AG20443 (cell line): ENCODE measurements at places on chromosomes 12 and 14.
A peak's percentile ranks its signal among the peaks of the same experiment; 100 is the strongest.

- DNase-seq = peak; percentile 77
Measured at GRCh38 chr12:15757553-15758255, 31.5 kb downstream of the EPS8 start.

DNA sequence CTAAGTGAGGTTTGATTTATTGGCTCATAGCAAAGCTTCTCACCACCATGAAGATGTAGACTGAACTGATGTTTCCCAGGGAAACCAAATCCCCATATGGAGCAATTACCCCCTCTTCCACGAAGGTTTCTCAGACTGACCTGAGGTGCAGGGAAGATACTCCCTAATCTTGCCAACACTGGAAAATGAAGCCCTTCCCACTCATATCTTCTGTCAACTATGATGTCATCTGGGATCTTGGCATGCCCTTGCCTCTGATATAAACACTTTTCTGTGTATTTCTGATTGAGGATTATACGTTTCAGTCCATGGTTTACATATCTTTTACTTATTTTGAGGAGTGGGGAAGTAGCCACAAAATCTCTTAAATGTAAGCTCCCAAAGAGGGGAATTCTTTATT, 14.1 kb upstream of the CISTR start:
- DNase-seq = no peak

DNA sequence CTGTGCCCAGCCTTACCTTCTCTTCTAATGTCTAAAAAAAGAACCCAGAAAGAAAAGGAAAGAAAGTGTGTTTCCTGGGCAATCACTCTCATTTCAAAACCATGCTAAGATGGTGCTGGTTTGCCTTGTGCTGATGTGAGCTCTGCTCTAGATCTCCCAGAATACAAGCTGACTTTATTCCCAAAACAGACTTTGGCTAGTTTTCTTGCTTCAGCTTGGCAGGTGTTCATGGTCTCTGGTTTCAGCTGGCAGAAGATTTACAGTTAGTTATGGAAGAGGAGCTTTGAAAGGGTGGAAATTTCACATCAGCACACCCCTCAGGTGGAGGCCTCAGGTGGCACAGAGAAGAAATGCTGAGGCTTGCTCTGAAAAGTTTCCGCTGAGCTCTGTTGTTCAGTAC, 34.4 kb downstream of the PPP1R36 start:
- DNase-seq = no peak

- DNase-seq = no peak
Measured at GRCh38 chr12:110247340-110248095, 33.5 kb upstream of the ATP2A2 start.

DNA sequence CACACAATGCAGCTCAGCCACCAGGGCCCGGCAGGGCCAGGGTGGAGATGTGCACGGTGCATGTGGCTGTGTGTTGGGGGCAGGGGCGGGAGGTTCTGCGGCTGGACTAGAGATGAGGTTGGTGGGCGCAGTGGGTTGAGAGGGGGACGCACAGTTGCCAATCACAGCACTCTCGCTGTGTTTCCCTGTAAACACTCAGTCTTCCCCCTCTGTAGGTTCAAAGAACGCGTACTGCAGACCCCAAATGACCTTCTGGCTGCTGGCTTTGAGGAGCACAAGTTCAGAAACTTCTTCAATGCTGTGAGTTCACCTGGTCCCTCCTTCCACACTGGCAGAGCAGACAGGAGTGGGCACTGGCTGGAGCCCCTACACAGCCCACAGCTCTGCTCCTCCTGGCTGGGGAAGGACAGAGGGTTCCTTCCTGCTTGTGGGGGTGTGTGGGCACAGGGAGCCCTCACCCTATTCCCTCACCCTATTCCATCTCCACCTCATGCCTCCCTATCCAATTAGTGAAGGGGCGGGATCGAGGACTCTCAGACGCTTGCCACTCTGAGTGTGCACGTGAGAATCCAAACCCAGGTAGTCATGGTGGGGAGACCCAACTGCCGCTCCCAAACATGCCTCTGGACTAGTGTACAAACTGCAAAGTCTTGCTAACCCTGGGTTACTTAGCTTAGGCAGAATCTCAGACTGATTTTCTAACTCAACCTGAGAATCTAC, 17.8 kb downstream of the OTUB2 start:
- DNase-seq = no peak

GRCh38 chr12:3684449-3685051, 68.4 kb downstream of the CRACR2A start:
- no peak for DNase-seq

DNA sequence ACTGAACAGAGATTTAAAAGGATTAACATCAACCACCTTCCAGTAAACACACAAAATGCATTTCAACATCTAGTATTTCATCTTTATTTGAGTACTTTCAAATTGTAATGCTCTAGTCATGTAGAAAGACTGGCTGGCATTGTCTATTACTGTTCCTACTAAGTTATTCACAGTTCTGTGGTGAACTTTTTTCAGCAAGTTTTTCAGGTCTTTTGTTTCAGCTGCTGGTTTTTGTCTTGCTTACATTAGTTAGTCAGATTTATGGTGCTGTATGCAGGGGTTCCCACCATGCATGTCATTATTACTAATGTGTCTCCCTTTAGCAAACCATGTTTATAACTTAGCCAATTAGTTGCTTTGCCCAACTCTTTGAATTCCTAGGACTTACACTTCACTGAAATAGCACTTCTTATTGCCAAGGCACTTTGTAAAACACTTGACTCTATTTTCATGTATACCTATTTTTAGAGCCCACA, 253.4 kb upstream of the KITLG start:
- DNase-seq = no peak

DNA sequence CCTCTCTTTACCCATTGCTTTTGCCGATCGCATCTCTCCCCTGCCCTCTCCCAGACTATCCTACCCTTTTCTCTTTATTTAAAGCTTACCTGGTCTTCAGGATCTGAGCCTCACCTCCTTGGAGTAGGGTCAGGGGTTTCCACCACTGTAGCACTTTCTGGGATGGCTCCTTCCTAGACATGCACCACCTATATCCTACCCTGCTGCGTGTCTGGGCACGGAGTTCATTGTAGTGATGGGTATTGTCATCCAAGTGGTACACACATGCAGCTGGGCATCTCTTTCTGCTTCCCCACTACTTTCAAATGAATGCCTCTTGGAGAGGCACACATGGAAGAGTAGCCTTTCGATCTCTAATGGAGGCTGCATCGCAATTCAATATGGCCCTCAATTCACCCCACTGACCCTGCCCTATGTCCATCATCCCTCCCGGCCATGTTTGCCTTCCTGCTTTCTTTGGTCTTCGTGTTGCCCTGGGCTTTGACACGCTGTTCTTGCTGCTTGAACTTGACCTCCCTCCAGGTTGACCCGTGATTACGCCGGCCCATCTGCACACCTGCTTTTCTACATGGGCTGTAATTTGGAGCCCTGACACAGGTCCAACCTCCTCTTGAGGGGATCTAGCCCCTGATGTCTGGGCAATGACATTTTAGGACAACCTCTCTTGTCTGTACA, 10.9 kb downstream of the SERPINA11 start:
- DNase-seq = no peak

DNA sequence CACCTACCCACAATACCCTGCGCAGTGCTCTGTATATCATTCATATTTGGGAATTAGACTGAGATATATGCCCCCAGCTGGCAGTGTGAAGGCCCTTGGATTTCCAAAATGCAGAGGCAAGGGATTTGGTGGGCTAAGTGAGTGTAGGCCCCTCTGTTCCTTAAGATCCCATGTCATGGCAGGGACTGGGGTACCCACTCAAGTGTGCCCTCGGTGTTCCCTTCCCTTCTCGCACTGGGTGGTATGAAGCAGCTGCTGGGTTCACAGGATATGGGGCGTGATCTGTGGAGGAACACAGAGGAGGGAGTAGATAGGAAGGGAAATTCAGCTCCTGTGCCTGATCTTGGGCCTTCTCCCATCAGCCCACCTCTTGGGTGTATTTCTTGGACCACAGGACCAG, 63.1 kb upstream of the VASH1 start:
- DNase-seq = no peak

GRCh38 chr14:23033251-23033727, 1.4 kb downstream of the PSMB5 start:
- no peak for DNase-seq

GRCh38 chr12:64240781-64241180, 18.7 kb upstream of the KICS2 start:
- DNase-seq = peak; percentile 30

DNA sequence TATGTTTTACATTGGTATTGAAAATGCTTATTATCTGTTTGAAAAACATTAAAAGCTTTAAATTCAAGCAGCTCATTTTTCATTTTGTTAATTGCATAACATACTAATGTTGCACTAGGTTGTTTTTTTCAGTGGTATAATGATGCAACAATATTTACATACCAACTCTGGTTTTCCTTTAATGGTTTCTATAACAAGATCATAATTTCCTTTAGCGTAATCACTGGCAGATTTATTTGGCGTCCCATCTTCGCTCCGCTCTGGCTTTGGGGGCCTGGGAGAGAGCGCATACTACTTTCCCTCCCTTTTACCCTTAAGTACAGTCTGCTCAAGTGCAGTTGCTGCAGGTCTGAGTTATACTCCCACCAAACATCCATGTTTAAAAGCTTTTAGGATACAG, 574.1 kb downstream of the PRKD1 start:
- DNase-seq = no peak

GRCh38 chr12:2934371-2934770, 24.8 kb upstream of the TEAD4 start:
- no peak for DNase-seq

- DNase-seq = no peak
Measured at GRCh38 chr14:68367536-68367935, 425.3 kb downstream of the ZFP36L1 start.

DNA sequence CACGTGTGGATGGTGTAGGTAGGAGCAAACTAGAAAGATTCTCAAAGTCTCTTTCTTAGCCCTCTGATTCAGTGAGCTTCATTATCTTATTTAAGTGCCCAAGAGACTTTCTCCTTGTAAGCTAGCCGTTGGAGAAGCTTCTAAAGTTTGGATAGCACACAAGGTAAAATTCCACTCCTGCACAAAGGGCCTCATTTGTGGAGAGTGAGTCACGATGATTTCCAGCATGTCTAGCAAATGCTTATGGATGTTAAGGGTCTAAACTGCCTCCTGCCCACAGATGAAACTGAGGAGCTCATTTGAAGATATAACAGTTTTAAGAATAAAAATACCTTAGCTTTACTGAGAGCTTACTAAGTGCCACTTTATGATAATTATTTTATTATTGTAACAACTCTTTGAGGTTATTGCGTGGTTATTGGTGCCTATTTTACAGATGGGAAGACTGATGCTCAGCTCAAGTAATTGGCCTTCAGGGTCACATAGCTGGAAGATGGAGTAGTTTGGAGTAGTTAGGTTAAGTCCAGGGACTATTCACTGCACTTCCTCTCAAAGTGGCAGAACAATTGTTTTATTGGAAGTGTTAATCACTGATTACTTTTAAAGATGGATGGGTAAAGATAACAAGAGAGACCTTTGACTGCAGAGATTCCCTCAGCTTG, 78.7 kb upstream of the HIF1A start:
- DNase-seq = peak; percentile 48

DNA sequence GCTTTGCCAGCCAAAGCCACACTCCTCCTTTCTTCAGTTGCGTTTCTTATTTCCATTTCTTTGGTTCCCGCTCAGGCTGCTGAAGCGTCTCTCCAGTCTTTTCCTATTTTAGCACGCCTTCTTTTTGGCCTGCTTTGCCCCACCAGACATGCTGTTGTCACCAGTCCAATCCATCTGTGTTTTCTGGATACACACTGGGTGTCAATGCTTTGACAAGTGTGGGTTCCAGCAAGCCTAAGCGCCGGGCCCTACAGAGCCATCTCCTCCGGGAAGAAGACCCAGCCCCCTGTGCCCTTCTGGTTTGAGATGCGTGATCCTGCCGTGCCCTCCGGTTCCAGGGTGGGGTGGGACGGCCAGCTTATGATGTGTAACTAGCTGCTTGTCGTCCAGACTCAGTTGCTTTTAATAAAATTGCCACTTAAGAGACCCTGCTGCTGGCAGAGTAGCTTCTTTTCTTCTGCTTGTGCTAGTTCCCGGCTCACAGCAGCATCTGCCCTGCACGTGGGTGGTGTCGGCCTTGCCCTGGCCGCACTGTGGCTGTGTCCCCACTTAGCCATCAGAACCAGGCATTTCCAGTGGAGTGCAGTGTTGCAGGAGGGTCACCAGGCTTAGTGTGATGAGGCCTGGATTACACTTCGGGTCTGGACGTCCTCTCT, 29.7 kb downstream of the EML1 start:
- no peak for DNase-seq

GRCh38 chr12:45509621-45510020, 219.9 kb upstream of the ARID2 start:
- no peak for DNase-seq

DNA sequence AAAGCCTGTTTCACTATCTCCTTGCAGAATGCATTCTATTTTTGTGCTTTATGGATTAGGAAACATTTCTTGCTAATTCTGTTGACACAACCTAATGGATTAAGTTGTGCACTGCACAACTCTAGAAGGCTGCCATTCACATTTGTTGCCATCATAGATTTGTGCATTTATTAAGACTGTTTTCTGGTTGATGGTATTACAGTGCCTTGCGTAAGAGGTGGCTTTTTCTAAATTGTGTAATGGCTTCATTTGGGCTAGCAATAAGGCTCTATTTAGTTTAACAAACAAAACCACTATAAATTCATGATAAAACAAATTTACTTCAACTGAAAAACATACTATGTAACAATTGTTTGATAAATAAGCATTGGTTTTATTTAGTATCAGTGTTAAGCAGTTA, 175.9 kb downstream of the TRHDE start:
- no peak for DNase-seq

GRCh38 chr12:84497819-84498218, 414.8 kb downstream of the SLC6A15 start:
- peak; percentile 16 for DNase-seq

DNA sequence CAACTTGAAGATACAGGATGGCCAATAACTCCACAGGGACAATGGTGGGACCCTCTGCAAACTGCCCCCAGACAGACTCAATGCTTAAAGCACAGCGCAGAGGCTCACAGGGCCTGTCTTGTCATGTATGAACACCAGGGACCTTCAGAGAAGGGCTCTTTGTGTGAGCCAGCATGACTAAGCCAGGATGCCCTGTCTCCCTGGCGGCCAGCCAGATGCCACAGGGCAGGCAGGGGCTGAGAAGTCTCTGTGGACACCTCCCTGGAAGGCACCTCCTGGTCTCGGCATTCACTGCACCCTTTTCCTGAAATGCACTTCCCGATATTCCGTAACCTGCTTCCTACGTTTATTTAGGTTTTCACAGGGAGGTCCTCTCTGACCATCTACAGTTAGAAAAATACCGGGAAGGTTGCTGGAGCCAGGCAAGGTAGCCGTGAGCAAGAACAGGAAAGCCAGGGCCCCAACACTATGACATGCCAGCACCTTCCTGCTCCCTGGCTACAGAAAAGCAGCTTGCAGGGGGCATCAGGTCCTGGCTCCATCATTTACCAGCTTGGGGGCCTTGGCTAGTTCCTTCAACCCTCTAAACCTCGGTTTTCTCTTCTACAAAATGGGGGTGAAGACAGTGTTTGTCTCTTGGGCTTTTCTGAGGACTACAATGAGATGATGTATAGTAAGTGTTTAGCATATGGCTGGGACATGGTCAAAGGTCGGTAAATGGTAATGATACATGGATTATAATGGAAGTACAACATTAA, 65.0 kb downstream of the PITPNM2 start:
- peak; percentile 34 for DNase-seq

- DNase-seq = no peak
Measured at GRCh38 chr14:105059925-105060565, 5.2 kb downstream of the GPR132 start.

- DNase-seq = no peak
Measured at GRCh38 chr14:100149851-100150611, 9.4 kb downstream of the DEGS2 start.

- peak; percentile 58 for DNase-seq
Measured at GRCh38 chr12:12899530-12900380, 8.4 kb downstream of the GPRC5A start.
